Cerebellum (tissue), 4 donors: ENCODE measurements at places on chromosomes 5 and 9.

DNA sequence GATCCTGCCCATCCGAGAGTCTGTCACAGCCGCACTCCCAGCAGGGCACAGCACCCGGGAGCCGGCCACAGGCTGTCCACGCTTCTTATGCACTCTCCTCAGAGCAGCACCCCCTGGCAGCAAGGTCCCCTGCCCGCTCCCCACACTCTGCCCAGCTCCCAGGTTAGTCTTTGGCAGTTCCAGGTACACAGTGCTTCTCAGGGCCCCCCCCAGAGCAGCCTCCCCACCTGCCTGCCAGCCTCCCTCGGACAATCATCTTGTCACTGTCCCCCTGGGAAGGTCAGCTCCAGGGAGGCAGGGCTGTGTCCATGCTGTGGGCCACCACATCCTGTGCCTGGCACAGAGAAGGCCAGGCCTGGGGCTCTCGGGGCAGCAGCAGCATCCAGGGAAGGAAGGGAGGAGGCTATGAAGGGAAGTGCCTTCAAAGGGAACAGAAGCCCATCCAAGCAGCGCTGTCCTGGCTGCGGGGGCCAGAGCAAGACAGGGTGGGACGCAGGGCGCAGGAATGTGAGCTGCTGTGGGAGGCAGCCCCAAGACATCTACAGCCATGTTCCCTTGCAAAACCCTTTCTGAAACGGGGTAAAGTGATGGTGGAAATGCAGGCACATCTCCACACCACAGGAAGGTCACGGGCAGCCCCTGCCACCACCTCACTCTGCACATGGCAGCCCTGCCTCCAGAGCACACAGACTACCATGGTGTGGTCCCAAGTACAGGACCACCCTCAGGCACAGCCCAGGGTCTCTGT is 68.6 kb upstream of the ADAMTS2 start:
- DNase-seq = no peak

DNA sequence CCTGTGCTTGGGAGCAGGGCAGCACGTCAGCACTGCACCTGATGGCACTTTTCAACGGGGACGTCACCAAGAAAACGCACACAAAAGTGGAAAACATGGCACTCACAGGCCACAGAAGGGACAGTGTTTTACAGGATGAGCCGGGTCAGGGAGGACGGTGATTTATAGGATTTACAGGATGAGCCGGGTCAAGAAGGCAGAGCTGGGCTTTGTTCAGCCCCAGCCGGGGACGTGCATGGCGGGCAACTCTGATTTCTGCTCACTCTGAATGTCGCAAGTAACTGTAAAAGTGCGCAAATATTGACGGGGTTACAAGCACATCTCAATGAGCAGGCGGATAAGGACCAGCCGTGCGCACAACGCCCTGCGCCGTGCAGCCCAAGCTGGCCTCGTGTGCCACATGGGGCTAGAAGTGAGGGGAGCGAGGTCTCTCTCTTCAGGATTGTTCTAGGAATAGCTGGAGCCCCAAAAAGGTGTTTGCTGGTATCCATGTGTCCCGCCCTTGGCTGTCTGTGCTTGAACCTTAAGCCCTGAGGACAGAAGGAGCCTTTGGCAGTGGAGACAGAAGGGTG is 16.4 kb downstream of the SLC6A18 start:
- no peak for DNase-seq

DNA sequence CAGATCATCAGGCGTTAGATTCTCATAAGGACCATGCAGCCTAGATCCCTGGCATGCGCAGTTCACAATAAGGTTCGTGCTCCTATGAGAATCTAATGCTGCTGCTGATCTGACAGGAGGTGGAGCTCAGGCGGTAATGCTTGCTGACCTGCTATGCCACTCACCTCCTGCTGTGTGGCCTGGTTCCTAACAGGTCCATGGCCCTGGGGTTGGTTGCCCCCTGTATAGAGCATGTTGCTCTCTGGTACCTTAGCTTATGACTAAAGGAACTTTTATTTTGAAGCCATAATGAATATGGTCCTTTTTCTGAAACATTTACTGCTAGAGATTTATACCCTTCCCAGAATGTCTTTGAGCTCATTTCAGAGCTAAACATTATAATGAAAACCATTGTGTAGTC is 3.1 kb downstream of the MAN2A1 start:
- no peak for DNase-seq

DNA sequence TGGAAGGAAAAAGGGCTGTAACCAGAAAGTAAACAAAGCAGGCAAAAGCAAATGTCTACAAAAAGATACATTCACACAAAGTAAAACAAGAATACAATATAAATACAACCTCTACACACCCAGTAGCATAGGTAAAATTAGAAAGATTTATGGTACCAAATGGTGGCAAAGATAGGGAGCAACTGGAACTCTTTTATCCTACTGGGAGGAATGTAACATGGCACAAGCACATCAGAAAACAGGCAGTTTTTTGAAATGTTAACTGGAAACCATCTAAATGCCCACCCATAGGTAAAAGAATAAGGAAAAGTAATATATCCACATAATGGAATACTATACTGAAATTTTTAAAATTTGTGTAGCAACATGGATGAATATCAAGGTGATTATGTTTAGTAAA is 8.7 kb upstream of the ARL14EPL start:
- no peak for DNase-seq

DNA sequence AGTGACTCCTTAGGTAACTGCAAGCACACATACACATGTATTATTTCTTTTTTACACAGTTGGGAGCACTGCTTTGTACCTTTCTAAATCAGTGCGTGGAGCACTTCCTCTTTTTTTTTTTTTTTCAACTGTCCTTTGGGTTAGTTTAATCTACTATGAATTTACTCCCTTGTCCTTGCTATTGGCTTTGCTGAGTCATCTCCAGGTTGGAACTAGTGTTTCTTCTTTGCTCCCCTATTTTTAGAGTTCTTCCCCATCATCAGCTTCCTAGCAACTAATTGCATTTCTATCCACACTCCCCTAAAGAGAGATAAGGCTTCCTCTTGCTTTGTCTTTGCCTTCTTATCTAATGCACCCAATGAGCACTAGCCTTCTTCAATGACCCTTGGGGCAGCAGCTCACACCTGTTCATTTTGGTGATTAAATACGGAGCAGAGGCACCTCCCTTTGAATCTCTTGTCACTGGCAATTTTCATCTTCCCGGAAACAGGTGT is 24.3 kb downstream of the S100Z start:
- no peak for DNase-seq

GRCh38 chr5:145341842-145342241 is 493.3 kb downstream of the PRELID2 start:
- no peak for DNase-seq

- DNase-seq = no peak
These were observed 14.3 kb downstream of the ARHGAP26 start for GRCh38 chr5:142784401-142784955.

GRCh38 chr5:130035388-130035787 is 131.1 kb downstream of the CHSY3 start:
- no peak for DNase-seq

GRCh38 chr9:92561374-92562330 is 25.9 kb upstream of the ECM2 start:
- DNase-seq = no peak

GRCh38 chr5:67050125-67050524 is 146.5 kb downstream of the CD180 start:
- no peak for DNase-seq

DNA sequence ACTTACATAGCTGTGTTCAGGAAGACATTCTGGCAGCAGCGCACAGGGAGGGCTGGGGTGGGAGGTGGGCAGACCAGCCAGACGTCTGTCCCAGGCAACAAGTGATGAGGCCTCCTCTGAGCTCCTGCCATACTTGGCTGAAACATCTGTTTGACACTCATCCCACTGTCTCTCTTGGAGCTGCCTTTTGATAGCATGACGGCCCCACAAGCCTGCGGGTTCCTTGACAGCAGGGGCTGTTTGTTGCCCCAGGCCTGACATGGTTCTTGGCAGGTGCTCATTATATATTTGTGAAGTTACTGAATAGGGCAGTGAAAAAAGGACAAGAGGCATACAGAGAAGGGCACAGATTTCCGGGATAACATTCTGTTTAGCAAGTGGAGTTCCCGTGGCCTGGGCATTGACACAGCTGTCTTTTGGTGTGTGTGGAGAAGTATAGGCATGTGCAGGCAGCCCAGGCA is 22.2 kb upstream of the B4GALT1 start:
- no peak for DNase-seq

- DNase-seq = no peak
These were observed 84.3 kb upstream of the PANK3 start for GRCh38 chr5:168663276-168664004.

DNA sequence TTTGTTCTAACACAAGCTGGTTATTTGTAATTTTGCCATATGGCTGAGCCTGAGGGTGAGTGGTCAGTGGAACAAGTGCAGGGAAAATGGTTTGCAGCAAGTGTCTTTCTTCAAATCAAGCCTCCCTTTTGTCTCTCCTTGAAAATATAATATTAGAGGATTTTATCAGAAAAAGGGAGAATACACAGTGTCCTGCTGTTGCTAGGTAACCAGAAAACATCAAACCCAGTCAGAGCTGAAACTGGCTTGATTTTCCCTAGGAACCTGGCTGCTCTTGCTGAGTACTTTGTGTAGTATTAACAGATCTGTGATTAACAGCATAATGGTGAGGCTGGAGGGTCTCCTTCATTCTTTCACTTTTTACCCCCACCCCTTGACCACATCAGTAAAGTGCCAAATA is 314.0 kb downstream of the ARHGEF28 start:
- no peak for DNase-seq

DNA sequence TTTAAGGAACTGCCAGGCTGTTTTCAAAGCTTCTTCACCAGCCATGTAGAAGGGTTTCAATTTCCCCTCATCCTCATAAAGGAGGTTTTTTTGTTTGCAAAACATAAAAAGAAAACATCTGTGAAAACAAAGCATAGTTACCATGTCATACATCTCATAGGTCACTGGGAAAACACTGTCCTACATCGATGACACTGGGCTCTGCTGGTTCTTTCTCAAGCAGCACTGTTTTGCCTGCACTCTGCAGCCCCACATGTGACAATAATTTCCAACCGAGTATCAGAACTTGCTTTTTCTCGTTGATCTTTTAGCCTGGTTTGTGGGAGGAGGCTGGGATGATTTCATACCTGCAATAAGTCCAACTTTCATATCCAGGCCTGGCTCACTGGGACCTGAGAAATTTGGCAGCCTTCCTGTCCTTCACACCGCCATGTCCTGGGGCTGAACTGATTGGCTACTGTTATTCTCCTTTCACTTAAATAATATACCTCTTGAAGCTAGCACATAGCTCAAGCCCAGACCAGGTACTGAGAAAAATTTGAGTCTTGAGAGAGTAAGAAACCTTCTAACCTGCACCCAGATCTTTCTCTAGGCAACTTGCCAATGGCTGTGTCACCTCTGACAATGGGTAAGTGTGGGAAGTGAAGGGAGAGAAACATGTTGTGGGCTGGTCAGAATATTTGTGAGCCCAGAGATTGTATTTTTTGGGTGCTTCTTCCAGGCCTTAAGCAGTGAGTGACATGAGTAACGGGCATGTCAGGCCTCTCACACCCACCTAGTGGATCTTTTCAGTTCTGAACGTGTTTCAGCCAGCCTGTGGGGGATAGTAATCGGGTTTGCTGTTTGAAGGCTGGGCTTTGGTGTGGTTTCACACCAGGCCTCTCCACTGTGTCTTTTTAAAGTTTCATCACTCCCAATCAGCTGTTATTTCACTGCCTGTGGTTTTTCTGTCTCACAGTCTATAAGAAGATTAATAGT is 502.8 kb downstream of the NTRK2 start:
- no peak for DNase-seq

GRCh38 chr9:127136081-127136879 is 13.8 kb upstream of the ANGPTL2 start:
- DNase-seq = no peak

DNA sequence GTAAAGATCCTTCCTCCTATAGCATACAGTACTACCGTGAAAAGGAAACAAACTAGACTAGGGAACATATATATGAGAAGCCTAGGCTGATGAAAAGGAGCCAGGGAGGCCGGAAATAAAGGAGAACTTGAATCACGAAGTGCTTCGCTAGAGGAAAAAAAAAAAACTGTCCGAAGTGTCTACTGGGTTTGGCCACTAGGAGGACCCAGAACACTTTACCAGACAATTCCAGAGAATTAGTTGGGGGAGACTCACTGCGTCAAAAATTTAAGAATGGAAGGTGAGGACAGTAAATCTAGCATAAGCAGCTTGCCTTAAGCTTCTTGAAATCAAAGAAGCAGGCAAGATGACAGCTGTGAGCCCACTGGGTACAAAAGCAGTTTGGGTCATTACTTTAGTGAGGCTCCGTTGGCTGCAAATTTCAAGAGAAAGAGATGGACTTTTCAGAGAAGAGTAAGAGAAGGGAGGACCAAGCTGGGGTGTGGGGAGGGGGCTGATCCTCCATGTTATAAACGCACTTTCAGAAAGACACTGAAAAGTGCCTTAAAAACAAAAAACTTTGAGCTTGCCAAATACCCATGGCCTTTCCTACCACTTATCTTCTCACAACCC is 47.4 kb downstream of the P4HA2 start:
- DNase-seq = peak; percentile 43

DNA sequence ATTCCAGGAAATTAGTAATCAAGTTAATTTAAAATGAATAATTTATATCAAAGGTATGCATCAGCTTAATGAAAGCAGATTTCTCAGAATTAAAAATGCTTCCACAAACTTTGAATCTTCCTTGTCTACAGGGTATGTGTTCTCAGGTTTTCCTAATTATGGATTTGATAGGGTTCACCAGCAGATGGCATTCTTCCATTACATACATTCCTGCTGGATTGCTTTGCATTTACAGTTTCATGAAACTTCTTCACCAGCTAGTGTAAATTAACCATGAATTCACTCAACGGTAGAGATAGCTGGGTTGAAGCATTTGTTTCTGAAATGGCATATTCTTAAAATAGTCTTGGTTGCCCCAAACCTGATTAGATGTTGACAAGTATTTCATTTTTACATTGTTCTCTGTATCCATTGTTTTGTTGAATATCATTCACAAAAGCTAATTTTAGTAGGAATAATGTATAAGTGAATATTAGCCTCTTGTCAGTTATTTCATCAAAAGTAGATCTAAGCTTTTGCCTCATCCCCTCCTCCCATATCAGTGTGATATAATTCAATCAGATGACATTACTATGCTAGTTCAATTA is 68.7 kb upstream of the WDR41 start:
- DNase-seq = peak; percentile 20

GRCh38 chr9:130473566-130473965 is 28.8 kb downstream of the ASS1 start:
- no peak for DNase-seq

DNA sequence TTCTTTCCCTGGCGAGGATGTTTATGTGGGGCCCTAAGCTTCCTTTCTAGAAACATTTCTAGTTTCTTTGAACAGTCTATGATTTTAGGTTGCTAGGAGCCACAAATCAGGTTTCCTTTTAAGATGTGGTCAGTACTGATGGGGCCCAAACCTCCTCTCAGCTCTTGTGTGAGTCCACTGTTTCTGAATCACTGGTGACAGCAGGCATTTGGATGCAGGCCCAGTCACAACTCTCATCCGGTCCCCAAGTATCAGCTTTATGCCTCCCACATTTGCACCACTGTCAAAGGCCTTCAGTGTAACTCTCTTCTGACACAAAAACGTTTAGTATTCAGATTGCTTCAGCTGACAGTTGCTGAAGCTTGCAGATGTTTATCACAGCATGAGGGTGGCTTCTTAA is 7.8 kb downstream of the DMRT2 start:
- DNase-seq = no peak

- DNase-seq = no peak
These were observed 349.9 kb downstream of the SH3GL2 start for GRCh38 chr9:17928768-17929167.

- no peak for DNase-seq
These were observed 347.4 kb downstream of the NDUFS4 start for GRCh38 chr5:53907827-53908226.
